ENCODE measurements at places on chromosomes 11 and 22. TPM values are rescaled to one million over a fixed set of nuclear protein-coding genes. Genes with fewer than 3 reads are reported as not detected.

- no peak overlapping the region for H3K27ac ChIP-seq
- H3K36me3 ChIP-seq, result no peaks in the 10 kb centered on the region
- H3K27me3 ChIP-seq, result no peaks in the 10 kb centered on the region
These were observed 63.9 kb downstream of the GAS2 start for GRCh38 chr11:22730319-22730718.

GRCh38 chr22:30198152-30198825, 48.3 kb downstream of the LIF start:
- H3K4me1 ChIP-seq, result peaks cover 40% of the 10 kb centered on the region
- H3K4me3 ChIP-seq, result no peak overlapping the region
- DNase-seq, result no peak
- no peaks in the 10 kb centered on the region for H3K36me3 ChIP-seq
- no peaks in the 10 kb centered on the region for H3K27me3 ChIP-seq

- no peak overlapping the region for H3K4me3 ChIP-seq
- no peaks in the 10 kb centered on the region for H3K36me3 ChIP-seq
- DNase-seq, result no peak
These were observed 277.4 kb downstream of the FAM76B start for GRCh38 chr11:95512177-95512576.

ASRGL1 gene
- total RNA-seq, result 82.0 TPM

ZC3H7B gene
- 29.7 TPM for total RNA-seq

DNA sequence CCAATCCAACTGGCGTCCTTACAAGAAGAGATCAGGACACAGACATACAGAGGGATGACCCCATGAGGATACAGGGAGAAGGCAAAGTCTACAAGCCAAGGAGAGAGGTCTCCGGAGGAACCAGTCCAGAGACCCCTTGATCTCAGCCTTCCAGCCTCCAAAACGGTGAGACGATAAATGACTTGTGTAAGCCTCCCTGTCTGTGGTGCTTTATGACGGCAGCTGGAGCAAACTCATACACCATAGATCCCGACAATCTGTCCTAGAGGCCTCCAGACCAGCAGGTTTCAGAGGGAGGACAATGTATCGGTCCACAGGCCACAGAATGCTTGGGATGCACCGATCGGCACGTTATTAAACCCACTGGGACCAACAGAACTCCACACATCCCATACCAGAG, 383.3 kb downstream of the SHANK2 start:
- H3K4me1 ChIP-seq, result peaks cover 12% of the 10 kb centered on the region
- H3K4me3 ChIP-seq, result no peak overlapping the region
- no peaks in the 10 kb centered on the region for H3K27me3 ChIP-seq
- no peak for DNase-seq
- H3K36me3 ChIP-seq, result no peaks in the 10 kb centered on the region
- no peak overlapping the region for H3K27ac ChIP-seq

DNA sequence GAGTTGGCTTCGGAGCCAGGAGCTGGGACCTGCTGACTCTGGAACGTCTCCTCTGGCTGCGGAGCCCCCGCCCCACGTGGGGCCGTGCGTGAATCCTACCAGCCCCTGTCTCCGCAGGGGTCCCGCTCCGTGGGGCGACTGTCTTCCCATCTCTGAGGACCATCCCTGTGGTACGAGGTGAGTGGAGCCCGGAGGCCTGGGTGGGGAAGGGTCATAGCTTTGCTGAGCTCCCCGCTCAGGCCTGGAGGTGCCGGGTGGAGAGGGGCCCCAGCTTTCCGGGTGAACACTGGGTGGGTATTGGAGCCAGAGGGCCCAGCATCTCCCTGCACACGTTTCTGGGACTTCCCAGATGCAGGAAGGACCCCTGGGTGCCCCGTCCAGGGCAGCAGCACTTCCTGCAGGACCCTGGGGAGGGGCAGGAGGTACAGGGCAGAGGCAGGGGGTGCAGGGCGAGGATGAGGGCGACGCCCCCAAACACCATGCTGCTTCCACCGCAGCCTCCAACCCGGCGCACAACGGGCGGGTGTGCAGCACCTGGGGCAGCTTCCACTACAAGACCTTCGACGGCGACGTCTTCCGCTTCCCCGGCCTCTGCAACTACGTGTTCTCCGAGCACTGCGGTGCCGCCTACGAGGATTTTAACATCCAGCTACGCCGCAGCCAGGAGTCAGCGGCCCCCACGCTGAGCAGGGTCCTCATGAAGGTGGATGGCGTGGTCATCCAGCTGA, 3.8 kb downstream of the MUC5AC start:
- no peaks in the 10 kb centered on the region for H3K36me3 ChIP-seq
- H3K27me3 ChIP-seq, result no peaks in the 10 kb centered on the region
- no peak for DNase-seq

OR52N5 gene
- total RNA-seq, result not detected

NNMT gene
- total RNA-seq, result 308 TPM

MYBPC3 gene
- 0.72 TPM for total RNA-seq

GRCh38 chr11:2645779-2646118, 54.0 kb downstream of the KCNQ1OT1 start:
- no peaks in the 10 kb centered on the region for H3K4me1 ChIP-seq
- no peaks in the 10 kb centered on the region for H3K36me3 ChIP-seq
- DNase-seq, result no peak
- H3K4me3 ChIP-seq, result no peak overlapping the region
- no peaks in the 10 kb centered on the region for H3K27me3 ChIP-seq
- no peak overlapping the region for H3K27ac ChIP-seq

MRPL17 gene
- total RNA-seq, result 20.9 TPM

DNA sequence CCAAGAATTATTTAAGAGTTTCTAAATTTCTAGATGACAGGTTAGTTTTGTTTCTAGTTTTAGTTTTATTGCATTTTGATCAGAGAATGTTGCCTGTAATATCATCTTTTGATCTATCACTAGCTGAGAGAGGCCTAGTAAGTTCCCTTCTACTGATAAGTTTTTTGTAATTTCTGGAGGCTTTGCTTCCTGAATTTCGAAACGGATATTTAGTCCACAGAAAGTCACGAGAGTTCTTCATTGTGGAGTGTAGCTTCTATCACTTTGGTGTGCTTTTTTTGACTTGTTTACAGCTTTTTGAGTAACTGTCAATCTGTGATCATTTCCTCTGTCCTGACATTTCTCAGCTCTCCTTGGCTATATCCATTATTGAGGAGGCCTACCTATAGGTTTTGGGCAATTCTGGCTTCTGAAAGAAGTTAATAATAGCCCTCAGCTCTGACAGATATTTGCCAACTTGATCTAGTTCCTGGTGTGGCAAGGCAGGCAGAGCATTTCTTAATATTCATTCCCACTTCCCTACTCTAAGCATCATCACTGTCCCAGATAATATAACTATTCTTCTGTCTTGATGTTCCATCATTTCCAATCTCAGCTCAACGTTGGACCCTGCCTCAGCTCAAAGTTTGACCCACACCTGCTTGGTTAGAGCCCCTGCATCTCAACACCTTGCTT, 171.3 kb downstream of the BLID start:
- H3K27me3 ChIP-seq, result no peaks in the 10 kb centered on the region
- DNase-seq, result no peak
- H3K36me3 ChIP-seq, result no peaks in the 10 kb centered on the region
- no peaks in the 10 kb centered on the region for H3K4me1 ChIP-seq
- H3K4me3 ChIP-seq, result no peak overlapping the region
- no peak overlapping the region for H3K27ac ChIP-seq

DNA sequence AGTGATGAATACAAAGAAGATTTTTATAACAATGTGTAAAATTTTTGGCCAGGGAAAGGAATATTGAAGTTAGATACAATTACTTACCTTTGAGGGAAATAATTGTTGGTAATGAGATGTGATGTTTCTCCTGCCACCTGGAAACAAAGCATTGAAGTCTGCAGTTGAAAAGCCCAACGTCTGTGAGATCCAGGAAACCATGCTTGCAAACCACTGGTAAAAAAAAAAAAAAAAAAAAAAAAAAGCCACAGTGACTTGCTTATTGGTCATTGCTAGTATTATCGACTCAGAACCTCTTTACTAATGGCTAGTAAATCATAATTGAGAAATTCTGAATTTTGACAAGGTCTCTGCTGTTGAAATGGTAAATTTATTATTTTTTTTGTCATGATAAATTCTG, 5.3 kb downstream of the BIRC3 start:
- H3K27ac ChIP-seq, result no peak overlapping the region
- no peaks in the 10 kb centered on the region for H3K27me3 ChIP-seq
- DNase-seq, result no peak
- peaks cover 32% of the 10 kb centered on the region for H3K36me3 ChIP-seq

RPS6KB2 gene
- 434 TPM for total RNA-seq

OSBP2 gene
- total RNA-seq, result 9.4 TPM

TMEM121B gene
- not detected for total RNA-seq

NDUFS3 gene
- 143 TPM for total RNA-seq

DNA sequence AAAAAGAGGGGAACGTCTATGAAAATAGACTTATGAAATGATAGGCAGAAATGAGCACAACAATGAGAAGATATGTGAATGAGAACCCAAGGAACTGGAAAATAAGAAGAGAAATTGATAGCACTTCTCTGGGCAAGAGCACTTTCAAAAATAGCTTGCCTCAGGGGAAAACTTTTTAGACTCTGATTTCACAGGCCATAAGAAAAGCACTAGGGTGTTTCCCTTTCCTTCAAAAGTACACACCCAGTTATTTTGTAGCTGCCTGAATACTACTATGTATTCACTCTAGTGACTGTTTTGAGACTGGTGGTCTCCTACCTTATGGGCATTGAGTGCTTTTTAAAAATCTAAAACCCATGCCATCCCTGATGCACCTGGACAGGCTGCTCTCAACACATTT, 172.3 kb upstream of the SOX6 start:
- no peaks in the 10 kb centered on the region for H3K36me3 ChIP-seq
- no peaks in the 10 kb centered on the region for H3K4me1 ChIP-seq
- H3K27ac ChIP-seq, result no peak overlapping the region
- no peaks in the 10 kb centered on the region for H3K27me3 ChIP-seq
- H3K4me3 ChIP-seq, result no peak overlapping the region

- DNase-seq, result peak; percentile 28
- no peak overlapping the region for H3K27ac ChIP-seq
- no peaks in the 10 kb centered on the region for H3K36me3 ChIP-seq
- H3K4me1 ChIP-seq, result no peaks in the 10 kb centered on the region
These were observed 7.3 kb downstream of the HEPHL1 start for GRCh38 chr11:94028436-94028835.

GRCh38 chr22:29011240-29012100, 50.2 kb downstream of the C22orf31 start:
- H3K27me3 ChIP-seq, result no peaks in the 10 kb centered on the region
- no peaks in the 10 kb centered on the region for H3K36me3 ChIP-seq

DNA sequence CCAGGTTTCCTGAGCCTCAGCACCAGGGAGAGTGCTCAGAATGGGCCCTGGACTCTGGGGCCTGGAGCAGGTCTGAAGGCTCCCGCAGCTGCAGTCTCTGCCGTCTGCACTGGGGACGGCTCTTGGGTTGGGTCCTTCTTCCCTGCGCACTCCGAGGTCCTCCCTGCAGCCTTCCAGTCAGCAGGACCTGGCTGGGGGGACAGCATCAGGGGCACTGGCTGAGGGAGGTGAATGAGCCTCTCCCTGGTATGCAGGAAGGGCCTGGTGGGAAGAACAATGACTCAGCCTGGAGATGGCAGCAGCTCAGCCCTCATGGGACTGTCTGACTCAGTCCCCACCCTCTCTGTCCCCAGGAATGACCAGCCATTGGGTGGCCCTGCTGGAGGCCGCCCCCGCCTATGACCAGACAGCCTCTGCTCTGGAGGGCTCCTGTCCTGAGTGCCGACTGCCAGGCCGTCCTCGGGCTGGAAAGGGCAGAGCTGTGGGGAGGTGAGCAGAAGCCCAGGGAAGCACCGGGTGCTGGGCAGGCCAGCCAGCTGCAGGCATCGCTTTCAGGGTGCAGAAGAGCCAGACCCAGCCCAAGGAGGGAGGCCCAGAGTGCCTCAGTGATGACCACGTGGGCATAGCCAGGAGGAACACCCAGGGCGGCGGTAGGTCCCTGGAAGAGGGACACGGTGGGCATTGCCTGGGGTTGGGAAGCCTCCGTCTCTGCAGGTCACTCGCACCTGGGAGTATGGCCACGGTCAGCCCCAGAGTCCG, 455.0 kb downstream of the BRD1 start:
- peaks cover 20% of the 10 kb centered on the region for H3K27me3 ChIP-seq
- no peaks in the 10 kb centered on the region for H3K4me1 ChIP-seq
- DNase-seq, result peak; percentile 25
- H3K4me3 ChIP-seq, result no peak overlapping the region

DNA sequence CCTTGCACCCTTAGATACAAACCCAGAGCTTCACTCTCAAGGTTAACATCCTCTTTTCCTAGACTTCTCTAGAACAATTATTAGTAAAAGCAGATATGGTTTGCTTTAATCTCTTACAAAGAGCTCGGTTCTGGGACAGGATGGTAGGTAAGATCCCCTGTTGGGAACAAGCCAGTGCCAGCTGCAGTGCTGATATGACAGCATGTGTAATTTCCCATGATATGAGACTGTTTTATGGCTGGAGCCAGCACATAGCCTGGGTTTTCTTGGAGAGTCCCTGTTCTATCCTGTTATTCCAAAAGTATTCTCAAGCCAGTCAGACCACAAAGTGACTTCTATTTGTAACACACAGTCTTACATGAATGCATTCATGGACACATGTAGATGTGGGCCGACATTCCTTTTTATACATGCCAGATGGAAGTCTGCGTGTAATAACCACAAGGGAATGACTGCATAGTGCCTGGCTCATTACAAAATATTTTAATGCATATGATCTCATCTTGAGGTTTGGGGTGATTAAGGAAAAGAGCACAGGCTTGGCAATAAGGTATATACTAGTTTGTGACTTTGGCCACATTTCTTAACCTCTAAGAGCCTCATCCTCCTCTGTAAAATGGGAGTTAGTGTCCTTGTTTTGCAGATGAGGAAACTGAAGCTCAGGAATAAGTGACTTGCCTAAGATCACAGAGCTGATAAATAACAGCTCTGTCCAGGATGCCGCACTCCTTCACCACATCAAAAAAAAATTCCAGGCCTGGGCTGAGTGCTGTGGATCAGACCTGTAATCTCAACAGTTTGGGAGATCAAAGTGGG, 21.8 kb downstream of the CLMP start:
- DNase-seq, result peak; percentile 46
- no peaks in the 10 kb centered on the region for H3K36me3 ChIP-seq
- no peaks in the 10 kb centered on the region for H3K4me1 ChIP-seq
- H3K4me3 ChIP-seq, result no peak overlapping the region
- no peaks in the 10 kb centered on the region for H3K27me3 ChIP-seq

LRRC74B gene
- not detected for total RNA-seq

DNA sequence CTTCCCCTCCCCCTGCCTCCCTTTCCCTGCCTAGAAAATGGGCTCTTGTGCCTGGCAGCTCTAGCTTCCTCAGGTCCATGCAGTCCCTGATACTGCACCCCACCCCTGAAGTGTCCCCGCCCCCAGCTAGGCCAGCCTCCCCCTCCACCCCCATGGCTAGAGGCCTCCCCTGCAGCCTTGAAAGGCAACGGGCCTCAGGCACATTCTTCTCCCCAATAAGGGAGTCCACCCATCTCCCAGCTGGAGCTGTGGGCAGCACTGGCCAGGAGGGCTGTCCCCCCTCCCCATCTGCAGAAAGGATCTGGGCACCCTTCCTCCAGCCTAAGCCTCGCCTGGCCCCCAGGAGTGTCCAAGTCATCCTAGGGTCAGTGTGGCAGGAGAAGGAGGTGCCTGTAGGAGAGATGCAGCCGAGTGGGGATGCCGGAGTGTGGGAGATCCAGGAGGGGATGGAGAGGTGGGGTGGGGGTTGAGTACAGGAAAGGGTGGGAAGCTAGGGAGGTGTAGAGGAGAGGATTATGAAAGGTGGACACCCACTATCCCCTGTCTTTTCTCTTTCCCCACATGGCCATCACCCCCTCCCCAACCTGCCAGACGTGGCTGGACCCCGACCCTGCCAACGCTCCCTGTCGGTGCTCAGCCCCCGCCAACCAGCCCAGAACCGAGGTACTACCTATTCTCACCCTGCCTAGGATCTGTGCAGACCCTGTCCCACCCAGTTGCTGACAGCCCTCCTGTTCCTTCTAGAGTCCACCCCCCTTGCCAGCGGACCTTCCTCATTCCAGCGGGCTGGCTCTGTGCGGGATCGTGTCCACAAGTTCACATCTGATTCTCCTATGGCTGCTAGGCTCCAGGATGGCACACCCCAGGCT, 9.3 kb downstream of the SMTN start:
- peak overlapping the region; percentile 42 for H3K4me3 ChIP-seq
- H3K27me3 ChIP-seq, result no peaks in the 10 kb centered on the region
- peaks cover 82% of the 10 kb centered on the region for H3K36me3 ChIP-seq
- peaks cover 92% of the 10 kb centered on the region for H3K4me1 ChIP-seq
